ENCODE measurements at places on chromosomes 5 and 9. TPM values are rescaled to one million over a fixed set of nuclear protein-coding genes. Genes with fewer than 3 reads are reported as not detected.

DNA sequence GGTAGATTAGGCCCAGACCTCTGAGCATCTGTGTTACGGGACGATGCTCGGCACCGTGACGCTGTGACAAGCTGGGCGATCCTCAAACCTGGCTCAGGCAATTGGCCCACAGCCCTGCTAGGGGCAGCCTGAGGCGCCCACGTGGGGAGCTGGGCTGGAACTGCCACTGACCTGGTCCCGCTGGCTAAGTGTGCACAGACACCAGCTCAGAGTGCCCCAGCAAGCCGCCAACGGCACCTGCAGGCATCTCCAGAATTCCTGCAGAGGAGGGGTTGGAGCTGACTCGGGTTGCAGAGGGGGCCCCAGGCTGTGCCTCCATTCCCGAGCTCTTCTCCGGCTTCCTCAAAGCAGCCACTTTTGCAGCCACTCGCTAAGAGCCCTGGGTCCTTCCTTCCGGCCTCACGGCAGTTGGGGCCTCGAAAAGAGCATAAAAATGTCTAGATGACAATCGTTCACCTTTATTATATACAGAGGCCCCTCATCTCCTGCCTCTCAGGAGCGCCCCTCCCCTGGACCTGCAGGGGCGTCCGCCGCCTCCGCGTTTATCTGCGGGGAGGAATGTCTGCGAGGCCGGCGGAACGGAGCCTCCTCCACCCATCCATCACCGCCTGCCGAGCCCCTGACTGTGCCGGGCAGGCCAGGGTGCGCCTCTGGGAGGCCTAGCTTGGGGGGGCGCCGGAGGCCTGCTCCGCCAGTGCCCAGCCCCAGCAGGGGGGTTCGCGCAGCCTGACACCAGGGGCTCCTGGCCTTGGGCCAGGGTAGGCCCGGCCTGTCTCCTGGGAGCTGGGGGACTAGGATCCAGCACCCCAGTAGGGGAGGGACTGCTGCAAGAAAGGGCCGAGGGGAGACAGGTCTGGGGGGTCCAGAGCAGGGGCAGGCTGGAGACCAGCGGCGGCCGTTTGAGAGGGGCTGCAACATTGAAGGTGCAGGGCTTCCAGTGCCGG lies 144.9 kb downstream of the BARX1 start:
- DNase-seq = no peak

DNA sequence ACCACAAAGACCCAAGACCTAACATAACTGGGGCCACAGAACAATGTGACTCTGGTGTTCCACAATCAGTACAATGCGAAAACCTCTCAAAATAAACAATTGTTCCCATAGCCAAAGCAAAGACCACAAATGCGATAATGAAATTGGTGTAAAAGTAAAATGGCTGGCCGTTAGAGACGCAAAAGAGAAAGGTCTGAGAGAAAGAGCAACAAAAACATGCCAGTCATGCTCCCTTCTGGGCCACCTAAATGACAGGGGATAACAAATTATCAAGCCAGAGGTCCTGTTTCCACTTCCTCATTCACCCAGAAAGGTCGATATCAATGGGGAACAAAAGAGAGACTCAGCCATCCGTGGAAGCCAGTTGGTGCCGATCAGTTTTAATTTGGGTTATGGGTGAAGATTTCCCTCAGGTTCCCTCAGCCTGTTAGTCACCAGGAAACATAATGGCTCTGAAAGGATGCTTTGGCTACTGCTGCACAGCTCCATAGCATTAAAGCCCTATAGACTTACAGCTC lies 9.2 kb upstream of the CFAP95 start:
- no peak for DNase-seq

DNA sequence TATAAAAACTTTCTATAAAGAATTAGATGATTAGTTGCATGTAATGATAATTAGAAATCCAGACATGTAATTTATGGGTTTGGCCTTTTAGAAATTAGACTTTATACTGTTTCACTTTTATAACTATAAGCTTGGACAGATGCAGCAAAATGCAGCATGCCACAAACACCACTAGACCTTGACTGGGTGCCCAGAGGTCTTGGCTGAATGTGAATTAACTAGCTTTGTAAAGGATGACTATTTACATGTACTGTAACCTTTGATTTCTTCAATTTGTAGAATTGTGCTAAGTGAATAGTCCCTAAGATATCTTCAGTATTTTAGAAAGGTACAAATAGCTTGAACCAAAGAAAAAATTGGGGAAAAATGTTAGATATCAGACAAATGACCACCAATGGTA lies 2168.1 kb downstream of the MAT2B start:
- DNase-seq = no peak

DNA sequence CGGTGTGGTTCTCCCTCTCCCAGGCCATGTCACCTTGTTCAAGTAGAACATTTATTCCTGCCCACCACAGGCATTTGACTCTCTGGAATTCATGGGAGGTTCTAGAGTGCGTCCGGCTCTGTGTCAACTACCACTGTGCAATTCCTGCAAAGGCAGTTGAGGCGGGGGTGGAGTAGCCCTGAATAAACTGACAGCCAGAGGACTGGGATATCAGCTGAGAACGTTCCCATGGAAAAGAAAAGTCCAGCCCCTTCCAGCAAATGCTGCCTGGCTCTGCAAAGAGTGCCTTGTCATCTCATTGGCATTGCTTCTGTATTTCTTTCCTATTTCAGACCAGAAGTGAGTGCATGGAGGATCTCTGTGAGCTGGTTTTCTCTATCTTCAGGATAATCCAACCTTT lies 18.9 kb upstream of the MEGF9 start:
- DNase-seq = no peak

- DNase-seq = no peak
These were observed 354.3 kb upstream of the ACTBL2 start for GRCh38 chr5:57836921-57837320.

Gene PCDHGA9
- 4.5 TPM for total RNA-seq

Gene LHX3
- total RNA-seq = not detected

- DNase-seq = no peak
These were observed 112.2 kb upstream of the SMC2 start for GRCh38 chr9:103981912-103982311.

Gene SMIM32
- total RNA-seq = not detected

- no peak for DNase-seq
These were observed 25.5 kb upstream of the ARAP3 start for GRCh38 chr5:141707510-141707909.

GRCh38 chr5:88792144-88792840 lies 90.7 kb downstream of the MEF2C start:
- no peak for DNase-seq

DNA sequence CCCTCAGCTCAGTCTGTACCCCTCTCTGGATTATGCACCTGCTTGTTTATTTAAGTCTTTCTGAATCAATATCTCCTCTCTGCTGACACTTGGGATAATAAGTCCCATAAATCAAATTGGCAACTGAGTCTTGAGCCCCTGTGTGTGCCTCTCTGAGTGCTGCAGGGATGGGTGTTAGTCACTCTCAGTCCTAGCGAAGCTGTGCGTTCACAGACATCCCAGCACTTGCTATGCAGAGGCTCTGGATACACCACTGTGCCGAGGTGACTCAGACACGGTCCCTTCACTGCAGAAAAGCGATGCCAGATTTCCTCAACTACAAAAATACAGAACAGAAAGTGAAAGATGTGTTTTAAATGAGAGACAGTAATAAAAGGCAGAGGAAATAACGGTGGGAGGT lies 4.1 kb upstream of the KCNMB1 start:
- DNase-seq = no peak

- no peak for DNase-seq
These were observed 61.9 kb downstream of the SNX24 start for GRCh38 chr5:122907276-122907675.

DNA sequence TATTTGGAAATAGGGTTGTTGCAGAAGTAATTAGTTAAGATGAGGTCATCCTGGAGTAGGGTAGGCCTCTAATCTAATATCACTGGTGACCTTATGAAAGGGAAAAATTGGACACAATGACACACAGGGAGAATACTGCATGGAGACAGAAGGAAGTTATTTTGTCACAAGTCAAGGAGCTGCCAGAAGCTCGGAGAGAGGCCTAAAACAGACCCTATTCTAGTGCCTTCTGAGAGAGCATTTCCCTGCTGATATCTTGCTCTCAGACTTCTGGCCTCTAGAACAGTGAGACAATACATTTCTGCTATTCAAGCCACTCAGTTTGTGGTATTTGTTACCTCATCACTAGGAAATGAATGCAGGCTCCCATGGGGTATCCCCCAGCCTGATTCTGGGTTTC lies 332.9 kb downstream of the CSNK1G3 start:
- DNase-seq = no peak

GRCh38 chr5:38598994-38599617 lies 42.7 kb upstream of the LIFR start:
- DNase-seq = peak; percentile 60

DNA sequence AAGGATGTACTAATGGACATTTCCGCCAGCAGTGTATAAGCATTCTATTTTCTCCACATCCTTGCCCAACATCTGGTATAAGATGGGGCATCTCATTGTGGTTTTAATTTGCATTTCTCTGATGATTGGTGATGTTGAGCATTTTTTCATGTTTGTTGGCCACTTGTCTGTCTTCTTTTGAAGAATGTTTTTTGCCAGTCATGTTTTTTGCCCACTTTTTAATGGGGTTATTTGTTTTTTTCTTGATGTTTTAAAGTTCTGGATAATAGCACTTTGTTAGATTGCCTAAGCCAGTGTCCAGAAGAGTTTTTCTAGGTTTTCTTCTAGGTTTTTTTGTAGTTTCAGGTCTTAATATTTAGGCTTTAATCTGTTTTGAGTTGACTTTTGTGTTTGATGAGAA lies 31.7 kb downstream of the RAD23B start:
- DNase-seq = no peak

Gene PAEP
- total RNA-seq = not detected

GRCh38 chr9:120393386-120394057 lies 186.4 kb downstream of the CDK5RAP2 start:
- no peak for DNase-seq

Gene IFNA14
- total RNA-seq = not detected

DNA sequence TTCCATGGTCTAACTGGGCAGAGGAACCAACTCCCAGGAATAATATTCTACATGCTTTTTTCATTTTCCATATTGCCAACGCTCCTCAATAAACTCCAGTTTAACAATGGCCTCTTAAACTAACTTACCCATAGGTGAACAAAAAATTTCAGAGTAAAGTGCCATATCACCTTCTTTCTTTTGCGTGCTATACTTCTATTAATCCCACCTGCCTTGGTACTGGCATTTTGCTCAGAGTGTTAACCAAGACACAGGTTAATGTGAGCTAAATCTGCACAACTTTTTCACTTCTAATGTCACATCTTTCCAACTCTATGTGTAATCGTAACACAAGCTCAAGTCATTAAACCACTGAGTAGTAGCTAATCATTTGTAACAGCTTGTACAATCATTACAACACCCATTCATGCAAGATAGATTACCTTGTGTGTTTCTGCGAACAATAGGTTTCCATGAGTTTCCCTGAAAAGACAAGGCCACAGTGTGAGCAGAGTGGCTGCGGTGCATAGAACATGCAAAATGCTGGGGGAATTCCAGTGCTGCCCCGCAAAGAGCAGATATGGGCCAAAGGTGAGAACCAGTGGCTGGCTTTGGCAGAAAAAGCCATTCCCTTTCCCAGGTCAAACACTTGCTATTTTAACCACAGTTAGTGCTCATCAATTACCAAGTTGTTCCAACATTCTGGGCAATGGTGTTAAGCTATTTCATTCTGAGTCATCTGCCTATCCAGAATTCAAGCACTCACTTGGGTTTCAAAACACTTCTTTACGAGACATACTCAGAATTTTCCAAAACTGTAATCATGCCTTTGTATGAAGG lies 42.8 kb downstream of the TIMD4 start:
- no peak for DNase-seq

GRCh38 chr9:124032247-124032646 lies 20.7 kb downstream of the LHX2 start:
- no peak for DNase-seq

GRCh38 chr5:151492729-151493128 lies 45.3 kb downstream of the SLC36A1 start:
- no peak for DNase-seq

Gene RASEF
- 0.48 TPM for total RNA-seq

DNA sequence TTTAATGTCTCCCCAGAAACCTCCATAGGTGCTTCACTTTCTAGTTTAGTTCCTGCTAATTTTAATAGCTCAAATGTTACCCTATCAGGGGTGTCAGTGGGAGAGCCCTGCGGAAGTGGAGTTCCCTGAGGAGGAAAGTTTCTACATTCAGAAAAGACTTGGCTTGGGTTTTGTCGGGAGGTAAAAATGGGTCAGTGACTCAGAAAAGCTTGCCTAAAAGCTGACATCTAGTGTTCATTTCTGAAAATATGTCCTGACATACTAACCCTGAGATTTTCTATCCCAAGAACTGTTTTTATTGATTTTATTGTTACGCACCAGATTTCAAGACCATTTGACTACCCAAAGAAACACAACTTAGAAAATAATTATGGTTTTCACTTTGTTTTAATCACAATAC lies 40.9 kb upstream of the GLDC start:
- no peak for DNase-seq

- DNase-seq = peak; percentile 14
These were observed 184.8 kb downstream of the KIAA0825 start for GRCh38 chr5:94433397-94434163.

Gene PTGS1
- 4.2 TPM for total RNA-seq

DNA sequence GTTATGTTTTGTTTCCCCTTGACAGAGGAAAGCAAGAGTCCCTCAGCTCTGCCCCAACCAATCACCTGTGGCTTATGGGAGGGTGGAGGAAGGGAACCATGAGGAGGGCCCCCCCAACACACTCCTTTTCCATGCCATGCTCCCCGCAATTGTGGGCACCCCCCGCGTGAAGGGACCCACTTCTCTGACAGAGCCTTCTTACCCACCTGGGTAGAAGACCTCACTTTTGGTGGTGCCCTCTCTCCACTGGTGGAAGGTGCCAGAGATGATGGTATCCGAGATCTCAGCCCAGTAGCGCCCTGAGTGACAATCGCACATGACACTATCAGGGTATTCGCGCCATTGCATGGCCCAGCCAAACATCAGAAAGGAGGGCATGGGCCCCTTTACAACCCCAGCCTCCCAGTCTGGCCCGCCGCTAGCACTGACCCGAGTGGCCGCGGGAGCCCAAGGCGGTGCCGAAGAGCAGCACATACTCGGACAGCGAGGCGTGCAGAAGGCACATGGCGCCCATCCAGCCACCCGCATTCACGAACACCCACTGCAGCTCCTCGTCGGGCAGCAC lies 714 bp downstream of the SIGMAR1 start:
- no peak for DNase-seq

Gene PCA3
- not detected for total RNA-seq

Gene FOXD4
- total RNA-seq = not detected

GRCh38 chr5:18243846-18244245 lies 609.6 kb downstream of the TAF11L14 start:
- no peak for DNase-seq

- no peak for DNase-seq
These were observed 1536.2 kb upstream of the CDH9 start for GRCh38 chr5:28574606-28575005.

GRCh38 chr9:69028754-69029153 lies 6.8 kb upstream of the FXN start:
- DNase-seq = no peak

- no peak for DNase-seq
These were observed 77.8 kb upstream of the RAPGEF1 start for GRCh38 chr9:131817627-131818026.
